NCI-H510A treated with DMSO at 0.1 percent for 48 hours (cell line): ENCODE measurements at places on chromosomes 7 and 10.

GRCh38 chr7:16586081-16586874 lies 59.3 kb downstream of the ANKMY2 start:
- DNase-seq, result no peak

GRCh38 chr7:20107582-20107981 lies 109.6 kb downstream of the MACC1 start:
- DNase-seq, result no peak

DNA sequence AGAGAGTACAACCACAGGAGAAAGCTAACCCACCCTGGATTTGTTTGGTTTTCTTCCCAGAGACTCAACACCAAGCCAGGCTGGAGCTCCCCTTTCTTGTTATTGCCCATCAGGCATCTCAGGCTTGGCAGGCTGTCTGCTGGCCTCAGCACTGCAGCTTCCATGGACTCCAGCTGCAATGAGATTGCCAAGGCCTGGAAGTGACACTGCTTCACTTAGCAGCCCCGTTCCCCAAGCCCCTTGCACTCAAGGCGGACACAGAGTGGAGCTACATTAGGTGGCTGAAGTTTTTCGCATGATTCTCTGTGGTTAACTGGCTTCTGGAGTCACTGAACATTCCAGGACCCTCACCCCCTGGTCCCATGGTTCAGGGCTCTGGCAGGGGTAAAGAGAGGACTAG lies 163.1 kb upstream of the GDF10 start:
- DNase-seq, result no peak

GRCh38 chr7:3274131-3274530 lies 26.9 kb upstream of the SDK1 start:
- DNase-seq, result peak; percentile 25

GRCh38 chr7:107480932-107481331 lies 11.1 kb downstream of the GPR22 start:
- no peak for DNase-seq

GRCh38 chr7:66696774-66697191 lies 43.8 kb upstream of the RABGEF1 start:
- DNase-seq, result no peak

GRCh38 chr7:127361736-127362135 lies 30.8 kb downstream of the ZNF800 start:
- no peak for DNase-seq

- DNase-seq, result no peak
These were observed 33.8 kb downstream of the JAKMIP3 start for GRCh38 chr10:132099389-132100090.

- DNase-seq, result peak; percentile 89
These were observed 167.5 kb upstream of the HABP2 start for GRCh38 chr10:113385021-113385999.

DNA sequence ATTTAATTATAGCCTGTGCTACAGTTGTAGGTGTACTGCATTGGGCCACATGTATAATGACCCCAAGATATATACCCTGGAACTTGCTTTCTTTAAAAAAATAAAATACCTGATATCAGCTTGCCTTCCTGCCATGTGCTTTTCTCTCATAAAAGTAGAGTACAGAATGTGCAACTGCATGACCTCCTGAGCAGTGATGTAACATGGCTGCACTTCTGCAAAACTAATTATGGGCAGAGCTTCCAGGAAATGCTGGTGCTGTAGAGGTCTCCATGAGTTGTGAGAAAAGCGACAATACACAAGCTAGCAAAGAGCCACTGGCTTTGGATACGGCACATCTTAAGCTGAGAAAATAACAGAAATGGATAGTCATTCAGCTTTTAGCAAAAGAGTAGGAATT lies 6.5 kb upstream of the ERLIN1 start:
- no peak for DNase-seq

GRCh38 chr7:98733036-98733435 lies 116.0 kb downstream of the NPTX2 start:
- DNase-seq, result peak; percentile 16

DNA sequence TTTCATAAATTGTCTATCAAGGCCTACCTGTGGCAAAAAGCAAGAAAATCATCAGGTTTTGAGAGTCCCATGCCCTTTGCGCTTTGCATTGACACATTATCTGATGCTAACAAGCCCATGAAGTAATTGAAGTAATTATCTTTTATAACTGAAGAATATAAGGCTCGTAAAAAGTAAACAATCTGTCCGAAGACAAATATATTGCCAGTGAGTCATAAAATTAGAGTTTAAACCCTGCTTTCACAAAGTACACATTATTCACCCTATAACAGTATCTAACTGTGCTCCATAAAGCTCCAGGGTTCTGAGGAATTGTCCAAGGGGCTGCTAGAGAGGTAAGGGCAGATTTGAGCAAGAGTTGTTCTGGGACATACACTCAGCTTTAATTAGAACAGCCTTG lies 102.3 kb upstream of the PPP1R3A start:
- DNase-seq, result no peak

DNA sequence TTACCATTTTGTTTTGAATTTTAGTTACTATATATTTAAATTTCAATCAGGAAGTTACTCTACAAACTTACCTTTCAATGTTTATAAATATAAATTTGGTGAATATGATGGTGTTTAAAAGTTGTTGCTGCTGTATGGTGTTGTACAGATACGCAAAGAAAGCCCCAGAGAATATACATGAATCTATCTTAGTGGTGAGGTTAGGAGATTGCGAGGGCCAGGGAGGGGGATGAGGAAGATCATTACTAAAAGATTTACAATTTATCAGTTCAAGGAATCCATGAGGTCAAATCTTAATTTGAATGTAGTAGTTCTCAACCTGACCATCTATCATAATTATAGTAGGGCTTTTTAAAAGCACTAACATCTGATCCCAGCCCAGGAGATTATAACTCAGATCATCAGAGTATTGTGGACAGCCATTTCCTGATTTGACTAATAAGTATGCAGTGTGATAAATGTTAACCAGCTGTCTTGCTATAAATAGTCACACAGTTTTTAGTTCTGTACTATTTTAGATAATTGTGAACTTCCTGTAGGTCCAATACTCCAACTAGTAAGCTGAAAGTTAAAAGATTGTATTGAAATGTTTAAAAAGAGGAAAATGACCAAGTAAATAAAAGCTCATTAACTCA lies 23.6 kb downstream of the FAM3C start:
- no peak for DNase-seq

DNA sequence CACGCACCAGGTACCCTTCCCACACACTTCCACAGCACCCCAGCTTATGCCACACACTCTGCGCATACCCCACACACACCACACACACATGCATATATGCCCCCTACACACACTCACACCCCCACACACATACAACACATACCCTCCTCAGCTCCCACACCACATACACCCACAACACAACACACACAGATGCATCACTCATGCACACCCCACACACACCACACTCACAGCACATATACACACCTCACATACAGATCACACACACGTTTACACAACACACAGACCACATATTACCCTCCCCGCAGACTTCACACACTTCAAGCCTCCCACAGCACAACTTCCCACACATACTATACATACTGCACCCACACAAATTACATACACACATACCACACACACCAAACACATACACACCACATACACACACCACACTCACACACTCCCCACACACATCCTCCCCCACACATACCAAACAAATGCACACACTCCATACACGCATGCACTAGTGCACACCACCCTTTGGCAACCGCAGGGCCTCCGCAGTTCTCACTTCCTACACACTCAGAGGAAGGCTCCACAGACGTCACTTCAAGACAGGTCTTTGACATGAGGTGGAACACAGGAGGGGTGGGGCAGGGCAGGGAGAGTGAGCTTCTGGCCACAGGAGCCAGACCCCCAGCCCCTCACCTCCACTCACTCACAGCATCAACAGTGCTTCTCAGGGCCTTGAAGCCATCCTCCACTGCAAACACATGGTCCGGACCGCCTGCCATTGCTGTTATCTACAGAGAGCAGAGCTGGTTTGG lies 18.5 kb upstream of the ANTXRL start:
- no peak for DNase-seq

DNA sequence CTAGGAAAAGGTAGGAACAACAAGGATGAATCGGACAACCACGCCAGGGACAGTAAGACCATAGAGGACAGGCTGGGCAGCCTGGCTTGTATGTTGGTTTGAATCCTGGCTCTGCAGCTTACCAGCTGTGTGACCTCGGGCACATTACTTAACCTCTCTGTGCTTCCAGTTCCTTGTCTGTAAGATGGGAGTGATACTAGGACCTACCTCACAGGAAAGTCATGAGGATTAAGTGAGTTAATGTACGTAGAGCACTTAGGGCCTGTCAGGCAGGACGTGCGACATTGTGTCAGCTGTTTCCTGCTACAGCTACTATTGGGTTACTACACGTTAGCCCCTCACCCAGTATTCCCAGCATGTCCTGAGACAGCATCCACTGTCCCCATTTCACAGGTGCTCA lies 32.1 kb downstream of the PLAC9 start:
- DNase-seq, result no peak

GRCh38 chr10:112299456-112299855 lies 16.3 kb downstream of the TECTB start:
- DNase-seq, result no peak

GRCh38 chr7:134813663-134814396 lies 34.4 kb downstream of the CALD1 start:
- no peak for DNase-seq

- no peak for DNase-seq
These were observed 345.2 kb upstream of the ANKRD30A start for GRCh38 chr10:36780158-36780557.

- DNase-seq, result no peak
These were observed 22.4 kb upstream of the FGL2 start for GRCh38 chr7:77222065-77222464.

GRCh38 chr7:76054123-76055120 lies 6.5 kb downstream of the MDH2 start:
- peak; percentile 6 for DNase-seq
